ENCODE measurements at places on chromosomes 2 and 18.

GRCh38 chr18:45165871-45166270 lies 449.4 kb upstream of the SLC14A2 start:
- H3K27me3 ChIP-seq: peaks cover 9% of the 10 kb centered on the region
- no peak overlapping the region for H3K27ac ChIP-seq
- H3K4me3 ChIP-seq: no peak overlapping the region
- H3K4me1 ChIP-seq: no peaks in the 10 kb centered on the region
- no peak for DNase-seq

DNA sequence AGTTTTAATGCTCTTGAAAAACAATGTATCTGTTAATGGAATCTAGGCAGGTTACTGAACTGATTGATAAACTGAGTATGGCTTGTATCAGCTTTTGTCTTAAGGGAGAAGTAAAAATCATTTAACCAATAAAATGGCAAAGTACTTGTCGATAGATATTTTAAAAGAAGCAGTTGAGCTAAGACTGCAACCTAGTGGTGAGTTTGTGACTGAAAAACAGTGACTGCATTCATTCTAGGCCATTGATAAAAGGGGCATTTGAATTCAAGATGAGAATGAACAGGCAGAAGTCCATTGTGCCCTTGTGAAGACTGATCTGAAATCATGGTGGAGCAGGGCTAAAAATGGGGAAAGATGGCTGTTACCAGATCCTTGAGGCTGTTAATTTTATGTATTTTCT lies 59.4 kb upstream of the MSTN start:
- H3K4me3 ChIP-seq: no peak overlapping the region
- H3K27me3 ChIP-seq: no peaks in the 10 kb centered on the region
- peaks cover 6% of the 10 kb centered on the region for H3K4me1 ChIP-seq
- DNase-seq: no peak
- no peaks in the 10 kb centered on the region for H3K36me3 ChIP-seq
- H3K27ac ChIP-seq: no peak overlapping the region

GRCh38 chr2:222318026-222318711 lies 19.4 kb upstream of the PAX3 start:
- DNase-seq: peak; percentile 42
- peaks cover 12% of the 10 kb centered on the region for H3K4me1 ChIP-seq
- H3K36me3 ChIP-seq: no peaks in the 10 kb centered on the region

GRCh38 chr18:9025091-9025838 lies 77.2 kb upstream of the NDUFV2 start:
- H3K27ac ChIP-seq: no peak overlapping the region
- H3K4me1 ChIP-seq: no peaks in the 10 kb centered on the region
- H3K36me3 ChIP-seq: no peaks in the 10 kb centered on the region
- H3K4me3 ChIP-seq: no peak overlapping the region

DNA sequence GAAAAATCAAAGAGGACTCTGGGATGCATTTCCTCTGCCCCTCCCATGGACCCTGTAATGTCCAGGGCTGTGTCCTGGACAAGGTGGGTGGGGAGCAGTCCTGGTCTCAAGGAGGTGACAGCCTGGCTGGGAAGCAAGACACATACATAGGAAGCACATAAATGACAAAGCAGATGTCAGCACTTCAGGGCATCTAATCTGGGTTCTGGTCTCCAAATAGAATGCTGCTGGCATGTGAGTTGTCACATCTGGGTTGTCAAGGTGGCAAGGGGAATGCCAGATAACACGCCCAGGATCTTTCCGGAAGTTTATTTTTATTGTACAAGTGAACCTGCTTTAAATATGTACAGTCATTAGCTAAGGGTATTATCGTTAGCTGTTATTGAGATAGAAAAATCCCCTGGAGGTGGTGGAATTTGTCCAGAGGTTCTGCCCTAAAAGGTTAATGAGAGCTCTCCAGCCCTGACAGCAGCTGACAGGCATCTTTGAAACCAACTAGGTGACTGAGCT lies 5.6 kb downstream of the IL1F10 start:
- no peak overlapping the region for H3K4me3 ChIP-seq
- H3K4me1 ChIP-seq: peaks cover 6% of the 10 kb centered on the region
- DNase-seq: no peak
- no peak overlapping the region for H3K27ac ChIP-seq
- peaks cover 24% of the 10 kb centered on the region for H3K27me3 ChIP-seq

- no peaks in the 10 kb centered on the region for H3K4me1 ChIP-seq
- H3K4me3 ChIP-seq: no peak overlapping the region
- DNase-seq: no peak
- H3K36me3 ChIP-seq: no peaks in the 10 kb centered on the region
Observed at GRCh38 chr18:72086421-72086820, 457.7 kb downstream of the CBLN2 start.

DNA sequence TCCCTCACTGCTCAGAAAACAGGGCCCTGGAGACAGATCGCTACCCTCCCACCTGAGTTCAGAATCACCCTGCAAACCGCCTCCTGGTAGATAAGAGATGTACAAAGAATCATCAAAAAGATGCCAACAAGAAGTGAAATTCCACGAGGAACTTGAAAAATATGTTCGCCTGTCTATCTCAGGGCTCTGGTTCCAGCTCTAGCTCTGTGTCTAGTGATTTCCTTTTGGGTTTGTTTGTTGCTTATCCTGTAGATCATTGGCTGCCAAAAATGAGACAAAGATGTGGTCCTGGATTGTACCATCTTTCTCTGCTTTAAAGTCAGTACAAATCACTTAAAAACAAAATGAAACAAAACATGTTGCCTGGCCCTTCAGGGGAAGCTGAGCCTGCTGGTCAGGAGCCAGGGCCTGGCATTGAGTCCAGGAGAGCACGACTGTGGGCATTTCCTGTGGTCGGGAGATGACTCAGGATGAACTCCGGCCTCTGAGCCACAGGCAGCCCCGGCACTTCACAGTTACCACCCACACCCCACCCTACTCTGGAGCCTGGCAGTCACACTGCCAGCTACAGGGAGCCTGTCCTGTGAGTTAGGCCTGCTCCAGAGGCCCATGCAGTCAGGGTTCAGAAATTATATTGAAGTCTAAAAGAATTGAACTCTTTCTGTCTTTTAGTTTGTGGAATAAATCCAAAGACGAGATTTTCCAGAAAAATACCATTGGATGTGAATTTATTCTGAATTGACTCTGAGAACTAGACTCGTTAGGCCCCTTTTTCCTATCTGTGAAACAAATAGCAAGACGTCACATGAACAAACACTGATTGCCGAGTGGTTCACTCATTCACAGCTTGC lies 8.0 kb upstream of the ITGB6 start:
- no peaks in the 10 kb centered on the region for H3K36me3 ChIP-seq
- H3K27ac ChIP-seq: peak overlapping the region; percentile 33
- no peak overlapping the region for H3K4me3 ChIP-seq
- peaks cover 10% of the 10 kb centered on the region for H3K27me3 ChIP-seq

- DNase-seq: no peak
- peaks cover 3% of the 10 kb centered on the region for H3K27me3 ChIP-seq
- H3K4me1 ChIP-seq: peaks cover 2% of the 10 kb centered on the region
- no peak overlapping the region for H3K4me3 ChIP-seq
- H3K36me3 ChIP-seq: no peaks in the 10 kb centered on the region
Observed at GRCh38 chr2:190380962-190381412, 27.2 kb upstream of the MFSD6 start.

DNA sequence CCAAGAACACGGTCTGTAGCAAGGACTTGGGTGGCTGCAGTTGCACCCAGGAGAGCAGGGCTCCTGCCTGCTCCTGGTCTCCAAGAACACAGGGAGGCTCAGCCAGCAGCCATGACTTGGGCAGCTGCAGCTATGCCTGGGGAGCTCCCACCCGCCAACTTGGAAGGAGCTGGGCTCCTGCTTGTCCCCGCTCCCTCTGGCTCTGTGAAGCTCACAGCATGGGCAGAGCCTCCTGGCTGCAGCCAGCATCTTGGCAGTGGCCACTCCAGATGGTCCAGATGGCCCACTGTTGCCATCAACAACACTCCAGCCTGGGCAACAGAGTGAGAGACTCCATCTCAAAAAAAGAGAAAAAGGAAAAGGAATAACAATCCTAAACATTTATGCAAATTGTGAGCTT lies 5.2 kb downstream of the ZSCAN30 start:
- no peak overlapping the region for H3K4me3 ChIP-seq
- H3K27ac ChIP-seq: no peak overlapping the region
- no peaks in the 10 kb centered on the region for H3K27me3 ChIP-seq
- peaks cover 13% of the 10 kb centered on the region for H3K4me1 ChIP-seq

GRCh38 chr2:230614913-230615332 lies 97.7 kb upstream of the CAB39 start:
- H3K27ac ChIP-seq: peak overlapping the region; percentile 57
- no peaks in the 10 kb centered on the region for H3K27me3 ChIP-seq
- peaks cover 40% of the 10 kb centered on the region for H3K4me1 ChIP-seq
- peak overlapping the region; percentile 5 for H3K4me3 ChIP-seq
- DNase-seq: no peak

DNA sequence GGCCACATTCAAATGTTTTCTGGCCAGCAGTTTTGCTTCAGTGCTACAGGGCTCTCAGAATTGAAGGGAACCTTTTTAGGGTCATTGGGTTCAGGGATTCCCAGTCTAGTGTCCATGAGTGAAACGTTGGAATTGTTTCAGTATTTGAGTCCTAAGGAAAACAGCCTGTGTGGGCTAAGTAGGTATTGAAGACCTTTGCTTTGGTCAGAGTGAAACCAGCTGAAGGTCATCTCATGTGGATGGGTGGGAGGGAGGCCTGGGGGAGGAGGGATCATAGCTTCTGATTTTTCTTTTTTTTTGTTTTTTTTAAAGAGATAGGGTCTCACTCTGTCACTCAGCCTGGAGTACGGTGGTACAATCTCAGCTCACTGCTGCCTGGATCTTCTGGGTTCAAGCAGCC lies 20.2 kb downstream of the B3GNT2 start:
- no peaks in the 10 kb centered on the region for H3K27me3 ChIP-seq
- no peak overlapping the region for H3K27ac ChIP-seq
- H3K4me1 ChIP-seq: peaks cover 43% of the 10 kb centered on the region
- no peak for DNase-seq
- H3K36me3 ChIP-seq: peaks cover 69% of the 10 kb centered on the region

- no peak overlapping the region for H3K4me3 ChIP-seq
- no peaks in the 10 kb centered on the region for H3K4me1 ChIP-seq
- no peaks in the 10 kb centered on the region for H3K36me3 ChIP-seq
- no peak for DNase-seq
- H3K27me3 ChIP-seq: no peaks in the 10 kb centered on the region
Observed at GRCh38 chr2:164606557-164606956, 14.7 kb downstream of the GRB14 start.

GRCh38 chr2:162153608-162154224 lies 1.7 kb upstream of the GCG start:
- H3K4me3 ChIP-seq: no peak overlapping the region
- H3K36me3 ChIP-seq: no peaks in the 10 kb centered on the region
- peak; percentile 35 for DNase-seq

DNA sequence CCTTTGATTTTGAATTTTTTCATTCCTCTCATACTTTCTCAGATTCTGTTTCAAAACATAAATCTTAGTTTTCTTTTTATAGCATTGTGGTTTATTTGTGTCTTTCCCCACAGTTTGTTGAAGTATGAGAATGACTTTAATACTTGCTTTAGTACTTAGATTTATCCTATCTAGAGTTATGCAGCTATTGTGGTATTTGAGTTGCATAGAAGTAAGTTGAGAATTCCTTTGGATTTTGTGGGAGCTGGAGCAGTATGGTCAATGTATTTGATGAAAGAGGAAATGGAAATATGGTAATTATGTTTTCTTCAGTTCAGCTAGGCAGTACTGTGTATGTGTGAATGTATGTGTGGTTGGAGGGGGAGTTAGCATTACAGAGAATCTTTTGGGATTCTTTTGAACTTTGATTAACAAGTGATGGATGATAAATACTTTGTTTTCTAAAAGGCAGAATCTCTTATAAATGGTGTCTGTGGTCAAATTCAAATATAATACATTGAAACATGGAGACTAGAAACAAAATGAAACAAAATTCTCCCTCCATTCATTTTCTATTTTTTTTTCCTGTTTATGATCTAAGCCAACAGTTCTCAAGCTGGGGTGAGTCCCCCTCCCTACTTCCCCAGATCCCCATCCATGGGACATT lies 3.0 kb downstream of the ACVR2A start:
- no peaks in the 10 kb centered on the region for H3K36me3 ChIP-seq
- H3K4me3 ChIP-seq: no peak overlapping the region
- no peak for DNase-seq
- no peak overlapping the region for H3K27ac ChIP-seq

DNA sequence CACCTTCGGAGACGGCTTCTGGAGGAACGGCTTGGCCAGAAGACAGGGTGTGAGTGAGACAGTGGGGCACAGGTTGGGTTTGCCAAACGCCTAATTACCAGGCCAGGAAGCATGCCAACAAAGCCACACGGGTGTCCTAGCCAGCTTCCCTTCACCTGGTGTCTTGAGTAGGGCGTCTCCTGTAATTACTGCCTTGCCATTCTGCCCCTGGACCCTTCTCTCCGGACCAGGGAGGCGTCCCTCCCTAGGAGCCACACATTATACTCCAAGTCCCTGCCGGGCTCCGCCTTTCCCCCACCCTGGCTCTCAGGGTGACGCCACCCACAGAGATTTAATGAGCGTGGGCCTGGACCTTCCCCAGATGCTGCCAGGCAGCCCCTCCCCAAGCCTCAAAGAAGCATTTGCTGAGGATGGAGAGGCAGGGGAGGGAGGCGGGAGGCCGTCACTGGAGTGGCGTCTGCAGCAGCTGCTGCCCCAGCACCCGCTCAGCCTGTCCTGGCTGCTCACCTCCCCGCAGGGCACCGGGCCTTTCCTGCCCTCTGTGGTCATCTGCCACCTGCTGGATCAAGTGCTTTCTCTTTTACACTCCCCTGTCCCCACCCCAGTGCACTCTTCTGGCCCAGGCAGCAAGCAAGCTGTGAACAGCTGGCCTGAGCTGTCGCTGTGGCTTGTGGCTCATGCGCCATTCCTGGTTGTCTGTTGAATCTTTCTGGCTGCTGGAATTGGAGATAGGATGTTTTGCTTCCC lies 20.7 kb downstream of the FOSL2 start:
- no peaks in the 10 kb centered on the region for H3K27me3 ChIP-seq
- H3K4me1 ChIP-seq: peaks cover 37% of the 10 kb centered on the region
- H3K4me3 ChIP-seq: no peak overlapping the region

- no peak overlapping the region for H3K27ac ChIP-seq
- DNase-seq: no peak
- H3K4me3 ChIP-seq: no peak overlapping the region
- peaks cover 7% of the 10 kb centered on the region for H3K27me3 ChIP-seq
- H3K4me1 ChIP-seq: no peaks in the 10 kb centered on the region
Observed at GRCh38 chr2:69226903-69227302, 160.1 kb downstream of the GFPT1 start.

DNA sequence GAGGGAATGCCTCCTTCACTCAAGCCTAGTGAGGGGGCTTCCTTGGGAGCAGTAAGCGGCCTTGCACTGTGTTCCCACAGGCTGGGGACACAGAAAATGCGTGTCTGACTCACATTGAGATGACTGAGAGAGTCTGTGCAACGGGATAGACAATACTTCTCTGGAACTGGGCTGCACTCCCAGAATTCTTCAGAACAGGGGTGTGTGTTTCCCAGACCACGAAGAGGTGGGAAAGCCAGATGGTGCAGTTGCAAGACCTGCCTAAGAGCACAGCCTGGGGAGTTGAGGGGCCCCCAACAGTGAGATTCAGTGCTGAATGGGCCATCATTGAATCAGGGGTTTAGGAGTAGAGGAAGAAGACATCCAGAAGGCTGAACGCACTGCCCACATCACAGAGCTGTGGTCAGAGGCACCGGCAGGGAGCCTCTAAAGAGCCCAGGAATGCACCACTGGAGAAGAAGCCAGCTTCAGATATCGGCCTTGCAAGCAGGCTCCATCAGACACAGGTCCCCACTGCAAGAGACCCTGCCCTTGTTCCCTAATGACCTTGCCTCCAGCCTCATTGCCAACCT lies 36.6 kb upstream of the MRPL19 start:
- H3K36me3 ChIP-seq: no peaks in the 10 kb centered on the region
- no peak for DNase-seq
- no peak overlapping the region for H3K4me3 ChIP-seq
- peaks cover 36% of the 10 kb centered on the region for H3K27me3 ChIP-seq
- peaks cover 6% of the 10 kb centered on the region for H3K4me1 ChIP-seq
